Stimulated activated CD8-positive, alpha-beta memory T cell treated with anti-CD3 and anti-CD28 coated beads, Interleukin-7, amount 100 ng/mL, for 1 hour (primary cell): ENCODE measurements at places on chromosomes 2 and 18.

DNA sequence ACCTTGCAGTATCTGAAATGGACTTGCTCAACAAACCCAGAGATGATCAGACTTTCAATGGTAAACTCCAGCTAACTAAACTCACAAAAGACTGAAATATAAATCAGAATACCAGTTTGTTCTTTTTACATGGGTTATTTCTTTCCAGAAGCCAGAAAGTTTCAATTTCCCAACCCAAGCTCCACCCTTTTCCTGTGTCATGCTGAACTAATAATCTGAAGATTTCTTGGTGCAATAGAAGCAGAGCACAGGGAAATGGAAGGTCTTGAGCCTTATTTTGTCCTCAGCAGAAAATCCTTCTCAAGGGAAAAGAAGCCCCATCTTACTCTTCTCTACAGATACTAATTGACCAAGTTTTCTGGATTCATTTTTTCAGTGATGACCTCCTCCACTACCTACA is 93.3 kb upstream of the PAPOLG start:
- DNase-seq, result no peak

DNA sequence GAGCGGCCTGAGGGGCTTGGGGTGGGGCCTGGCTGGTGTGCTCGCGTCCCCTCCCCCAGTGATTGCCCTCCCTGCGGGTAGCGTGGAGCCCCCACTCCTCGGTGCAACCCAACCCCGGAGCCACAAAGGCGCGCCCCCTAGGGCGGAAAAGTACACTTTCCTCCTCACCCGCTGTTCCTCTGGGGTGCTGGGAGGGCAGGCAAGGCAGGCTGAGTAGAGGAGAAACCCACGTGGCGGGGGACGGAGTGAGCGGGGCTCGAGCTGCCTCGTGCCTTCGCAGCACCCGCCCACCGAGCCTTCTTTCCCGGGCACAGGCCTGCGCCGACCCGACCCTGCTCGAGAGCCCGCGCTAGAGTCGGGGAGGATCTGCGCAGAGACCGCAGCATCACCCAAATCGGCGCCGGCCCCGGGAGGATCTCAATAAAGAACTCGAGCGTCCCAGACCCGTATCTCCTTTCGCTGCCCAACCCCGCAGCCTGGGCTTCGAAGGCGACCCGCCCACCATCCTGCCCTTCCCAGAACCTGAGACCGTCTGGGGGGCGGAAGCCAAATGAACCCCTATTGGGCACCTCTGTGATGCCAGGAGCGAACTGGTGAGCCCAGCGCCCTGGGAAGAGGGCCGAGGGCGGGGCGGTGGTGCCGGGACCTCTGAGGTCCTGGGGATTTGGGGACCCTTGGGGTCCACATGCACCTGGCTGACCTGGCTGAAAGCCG is 1.5 kb downstream of the UCN start:
- DNase-seq, result peak; percentile 11

GRCh38 chr2:170830166-170830565 is 13.5 kb downstream of the GAD1 start:
- no peak for DNase-seq

DNA sequence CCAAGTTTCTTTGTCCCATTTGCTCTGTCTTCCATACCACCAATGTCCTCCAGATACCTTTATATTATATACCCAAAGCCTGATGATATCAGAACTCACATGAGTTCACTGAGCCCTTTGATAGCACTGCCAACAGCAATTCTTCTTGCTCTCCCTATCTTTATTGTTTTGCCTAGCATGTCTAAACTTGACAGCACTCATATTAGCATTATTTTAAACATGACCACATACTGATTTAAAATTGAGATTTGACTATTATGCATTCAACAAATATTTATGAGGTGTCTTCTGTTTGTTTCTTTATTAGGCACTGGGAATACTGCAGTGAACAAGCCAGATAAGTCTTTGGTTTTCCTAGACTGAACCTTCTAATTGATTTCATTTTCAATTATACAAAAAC is 587.3 kb upstream of the GCFC2 start:
- DNase-seq, result no peak
